ENCODE measurements at places on chromosomes 6 and 20.

DNA sequence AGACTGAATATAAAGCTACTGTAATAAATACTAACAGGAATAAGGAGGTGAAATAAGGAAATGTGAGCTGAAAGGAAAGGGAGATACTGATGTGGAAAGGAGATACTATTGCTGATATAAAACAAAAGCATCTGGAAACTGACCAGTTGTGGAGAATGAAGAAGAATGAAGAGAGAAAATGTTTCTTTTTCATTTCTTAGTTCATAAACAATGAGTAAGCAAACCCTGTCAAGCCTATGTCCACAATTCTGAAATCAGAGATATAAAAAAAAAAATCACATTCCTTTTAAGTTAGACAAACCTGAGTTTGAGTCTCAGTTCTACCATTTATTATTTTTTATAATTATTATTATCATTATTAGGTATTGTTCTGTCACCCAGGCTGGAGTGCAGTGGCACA, 121.6 kb upstream of the GJE1 start:
- no peak for DNase-seq

- DNase-seq, result no peak
Measured at GRCh38 chr6:139577763-139578604, 203.5 kb upstream of the CITED2 start.

GRCh38 chr6:25100288-25100687, 164.5 kb upstream of the RIPOR2 start:
- no peak for DNase-seq

DNA sequence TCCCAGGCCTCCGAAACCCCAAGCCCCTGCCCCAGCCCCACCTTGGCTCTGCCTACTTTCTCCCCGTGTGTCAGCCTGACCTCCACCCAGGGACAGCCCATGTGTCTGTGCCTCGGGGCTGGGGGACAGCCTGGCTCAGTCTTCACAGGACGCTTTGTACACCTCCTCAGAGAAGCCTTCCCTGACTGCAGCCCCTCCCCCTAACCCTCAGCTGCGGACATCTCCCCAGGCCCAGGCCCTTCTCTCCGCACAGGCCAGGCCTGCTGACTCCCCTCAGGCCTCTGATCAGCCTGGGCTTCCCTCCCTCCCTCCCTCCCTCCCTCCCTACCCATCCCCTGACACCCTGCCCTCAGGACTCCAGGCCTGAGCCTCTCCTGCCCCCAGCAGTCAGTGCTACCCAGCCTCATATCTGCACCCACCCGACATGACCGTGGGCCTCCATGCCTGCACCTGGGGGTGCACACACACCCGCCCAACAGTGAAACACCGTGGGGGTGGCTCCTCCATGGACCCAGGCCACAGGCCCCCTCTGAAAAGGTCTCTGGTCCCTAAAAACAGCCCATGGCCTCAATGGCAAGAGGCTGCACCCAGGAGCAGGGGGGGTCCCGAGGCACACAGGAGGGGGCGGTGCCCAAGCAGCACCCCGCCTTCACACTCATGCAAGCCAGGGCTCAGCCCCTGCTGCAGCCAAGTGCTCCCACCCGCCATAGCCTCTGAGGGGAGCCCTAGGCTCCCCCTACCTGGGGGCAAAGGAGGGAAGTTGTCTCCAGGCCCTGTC, 12.9 kb downstream of the LAMA5 start:
- no peak for DNase-seq

DNA sequence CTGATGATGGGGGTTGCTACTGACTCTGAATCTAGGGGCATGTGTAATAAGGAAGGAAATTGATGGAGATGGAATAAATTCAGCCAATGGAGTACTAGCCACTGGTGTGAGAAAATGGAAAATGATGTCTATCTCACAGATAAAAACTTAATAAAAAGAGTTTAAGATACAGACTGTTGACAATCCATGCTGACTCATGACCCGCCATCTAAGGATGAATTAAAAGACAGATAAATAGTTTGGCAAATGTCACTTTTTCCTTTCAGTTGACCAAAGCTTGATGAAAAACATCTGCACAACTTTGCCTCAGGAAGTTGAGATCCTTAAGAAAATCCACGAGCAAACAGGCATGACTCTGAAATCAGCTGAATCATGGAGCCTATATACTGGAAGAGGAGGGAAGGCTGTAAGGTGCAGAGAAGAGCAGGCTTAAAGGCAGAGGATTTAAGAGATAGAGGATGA, 82.6 kb upstream of the BMP5 start:
- no peak for DNase-seq

GRCh38 chr6:37538107-37538506, 38.4 kb upstream of the CCDC167 start:
- no peak for DNase-seq

- no peak for DNase-seq
Measured at GRCh38 chr20:25318471-25319240, 70.8 kb downstream of the PYGB start.

- no peak for DNase-seq
Measured at GRCh38 chr6:109178921-109179320, 83.6 kb downstream of the CEP57L1 start.

GRCh38 chr20:58094698-58095097, 133.8 kb downstream of the ANKRD60 start:
- DNase-seq, result no peak

- DNase-seq, result no peak
Measured at GRCh38 chr20:2820896-2821869, 5.0 kb downstream of the TMEM239 start.
